ENCODE measurements at places on chromosomes 2 and 18.

DNA sequence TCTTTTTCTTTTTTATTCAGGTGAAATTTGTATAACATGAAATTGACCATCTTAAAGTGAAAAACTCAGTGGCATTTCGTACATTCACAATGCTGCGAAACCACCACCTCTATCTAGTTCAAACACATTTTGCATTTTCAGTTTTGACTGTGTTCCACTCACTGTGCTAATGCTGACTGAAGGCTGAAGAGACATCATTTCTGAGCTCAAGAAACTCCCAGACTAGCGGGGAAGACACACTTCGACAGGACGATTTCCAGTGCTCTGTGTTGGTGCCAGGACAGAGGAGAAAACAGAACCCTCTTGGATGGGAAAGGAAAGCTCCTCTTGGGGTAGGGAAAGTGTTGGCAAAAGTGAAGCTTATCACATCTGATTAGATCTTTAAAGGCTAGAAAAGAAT lies 44.2 kb upstream of the CBLN2 start:
- no peak for DNase-seq

DNA sequence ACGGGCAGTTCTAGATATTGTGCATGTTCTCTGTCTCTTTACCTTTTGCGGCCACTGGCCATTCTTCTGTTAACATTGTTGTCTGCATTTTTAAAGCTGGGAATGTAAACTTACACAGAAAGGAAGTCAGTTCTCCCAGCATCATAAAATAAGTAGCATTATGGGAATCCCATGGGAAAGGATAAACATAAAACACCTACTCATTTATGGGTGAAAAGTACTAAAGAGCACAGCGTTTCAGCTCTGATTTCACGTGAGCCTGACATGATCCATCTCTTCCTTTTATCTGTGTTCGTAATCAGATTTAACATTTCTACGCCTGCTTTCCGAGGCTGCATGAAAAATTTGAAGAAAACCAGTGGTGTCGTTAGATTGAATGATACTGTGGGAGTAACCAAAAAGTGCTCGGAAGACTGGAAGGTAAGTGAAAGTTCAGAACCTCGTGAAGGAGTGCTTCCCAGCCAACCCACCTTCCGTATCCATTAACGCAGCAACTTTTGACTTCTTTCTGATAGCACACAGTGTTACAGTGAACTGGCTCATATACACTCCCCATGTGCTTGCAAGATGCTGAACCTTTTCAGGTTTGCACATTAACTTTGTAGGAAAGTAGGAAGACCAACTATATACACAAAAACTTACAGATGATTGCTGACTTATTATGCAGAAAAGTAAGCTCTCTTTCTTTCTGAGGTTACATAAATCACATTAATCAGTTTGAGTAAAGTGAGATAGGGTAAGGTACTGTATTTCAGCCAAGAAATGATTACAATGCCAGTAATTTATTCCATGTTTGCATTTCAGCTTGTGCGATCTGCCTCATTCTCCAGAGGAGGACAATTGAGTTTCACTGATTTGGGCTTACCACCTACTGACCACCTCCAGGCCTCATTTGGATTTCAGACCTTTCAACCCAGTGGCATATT lies 86.5 kb upstream of the TTC39C start:
- DNase-seq: no peak

DNA sequence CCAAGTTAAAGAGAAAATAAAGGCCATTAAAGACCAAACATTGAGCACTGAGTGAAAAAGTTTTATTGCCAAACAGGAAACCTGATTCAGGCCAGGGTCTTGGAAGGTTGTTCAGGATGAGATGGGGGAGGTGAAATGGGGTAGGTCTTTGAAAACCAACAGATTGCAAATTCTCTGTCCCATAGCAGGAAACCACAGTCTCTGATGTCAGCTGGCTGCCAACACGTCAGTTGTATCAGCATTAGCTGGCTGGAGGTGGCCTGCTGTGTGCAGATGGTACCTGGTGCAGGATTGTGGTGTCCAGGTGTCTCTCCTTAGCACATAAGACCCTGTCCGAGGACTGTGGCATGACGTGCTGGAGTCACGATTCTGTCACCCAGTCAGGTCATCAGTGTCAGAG lies 106.3 kb downstream of the MSH2 start:
- DNase-seq: no peak

- no peak for DNase-seq
Measured at GRCh38 chr18:8329186-8329771, 280.0 kb upstream of the RAB12 start.

GRCh38 chr18:42082415-42083234 lies 127.6 kb downstream of the PIK3C3 start:
- DNase-seq: no peak

- no peak for DNase-seq
Measured at GRCh38 chr2:236833501-236834073, 252.1 kb upstream of the COPS8 start.

DNA sequence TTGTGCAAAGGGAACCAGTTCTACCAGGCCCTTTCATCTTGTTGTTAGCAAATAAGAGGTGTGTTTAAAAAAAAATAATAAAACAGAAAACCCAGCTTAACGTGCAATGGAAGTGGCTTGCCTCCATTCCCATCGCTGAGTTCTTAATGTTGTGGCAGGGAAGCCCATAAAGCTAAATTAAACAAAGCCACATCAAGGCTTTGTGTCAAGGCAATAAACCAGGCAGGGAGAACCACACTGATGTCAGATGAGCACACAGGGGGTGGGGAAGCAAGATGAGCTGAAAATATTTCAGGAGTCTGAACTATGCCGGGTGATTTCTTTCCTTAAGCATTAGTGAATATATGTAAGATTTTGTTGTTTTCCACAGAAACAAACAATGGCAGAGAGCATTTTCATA lies 73.5 kb downstream of the PHLPP1 start:
- no peak for DNase-seq

- no peak for DNase-seq
Measured at GRCh38 chr18:2723207-2723606, 67.7 kb downstream of the SMCHD1 start.

- DNase-seq: no peak
Measured at GRCh38 chr2:229601396-229601795, 113.0 kb downstream of the DNER start.

GRCh38 chr2:159010963-159011362 lies 42.5 kb downstream of the TANC1 start:
- DNase-seq: no peak

DNA sequence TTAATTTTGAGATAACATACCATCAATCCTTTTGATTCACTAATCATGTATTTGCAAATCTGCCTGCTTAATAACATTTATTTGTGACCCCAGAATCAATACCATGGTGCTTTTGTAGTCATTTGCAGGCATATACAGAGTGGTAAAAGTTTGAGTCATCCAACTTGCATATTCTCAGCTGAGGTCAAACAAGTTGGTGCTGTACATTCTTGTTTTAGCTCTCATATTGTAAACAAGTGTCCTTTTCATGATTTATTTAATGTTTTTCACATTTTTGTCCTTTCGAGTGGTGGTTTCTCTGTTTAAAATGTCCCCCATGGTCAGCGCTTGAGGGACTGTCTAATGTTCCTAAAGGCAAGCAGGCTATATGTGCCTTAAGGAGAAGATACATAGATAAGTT lies 17.5 kb downstream of the RAB27B start:
- DNase-seq: no peak

- DNase-seq: no peak
Measured at GRCh38 chr2:238284802-238285515, 3.5 kb downstream of the PER2 start.

GRCh38 chr2:234788841-234789240 lies 163.0 kb upstream of the SH3BP4 start:
- no peak for DNase-seq

DNA sequence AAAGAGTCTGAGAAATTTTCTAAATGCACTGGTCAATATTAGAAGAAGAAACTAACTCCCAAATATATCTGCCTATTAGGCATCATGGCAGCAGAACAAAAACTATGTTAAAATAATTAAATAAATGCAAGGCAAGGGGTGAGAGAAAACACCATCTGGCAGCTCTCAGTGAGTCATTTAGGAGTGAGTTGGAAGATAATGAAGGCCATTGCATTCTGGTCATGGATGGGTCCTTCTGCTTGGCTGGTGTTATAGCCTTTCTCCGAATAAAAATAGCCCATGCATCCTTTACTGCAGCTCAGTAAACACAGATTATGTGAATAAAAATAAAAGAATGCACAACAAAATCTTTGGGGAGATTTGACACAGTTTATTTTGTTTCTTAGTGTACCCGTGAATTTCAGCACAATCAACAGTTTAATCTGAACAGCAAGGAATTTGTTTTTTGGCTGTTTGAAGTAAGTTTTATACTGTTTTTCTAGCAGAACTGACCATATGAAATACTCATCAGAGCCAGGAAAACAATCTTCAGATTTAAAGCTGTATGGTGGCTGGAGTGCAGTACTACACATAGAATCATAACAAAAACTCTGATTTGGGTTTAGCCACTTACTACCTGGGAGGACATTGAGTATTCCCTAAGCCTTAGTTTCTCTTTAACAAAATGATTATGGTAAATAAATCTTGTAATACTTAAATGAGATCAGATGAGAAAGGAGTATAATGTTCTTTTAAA lies 225.1 kb upstream of the ITGA4 start:
- DNase-seq: no peak

DNA sequence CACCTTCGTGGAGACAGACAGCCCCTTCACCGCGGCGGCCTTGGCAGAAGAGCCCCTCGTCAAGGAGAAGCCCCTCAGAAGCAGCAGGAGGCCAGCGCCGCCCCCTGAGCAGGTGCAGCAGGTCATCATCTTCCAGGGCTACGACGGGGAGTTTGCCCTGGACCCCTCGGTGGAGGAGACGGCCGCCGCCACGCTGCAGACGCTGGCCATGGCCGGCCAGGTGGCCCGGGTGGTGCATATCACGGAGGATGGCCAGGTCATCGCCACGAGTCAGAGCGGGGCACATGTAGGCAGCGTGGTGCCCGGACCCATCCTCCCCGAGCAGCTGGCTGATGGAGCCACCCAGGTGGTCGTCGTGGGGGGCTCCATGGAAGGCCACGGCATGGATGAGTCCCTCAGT lies 145.7 kb downstream of the PTGR3 start:
- no peak for DNase-seq

DNA sequence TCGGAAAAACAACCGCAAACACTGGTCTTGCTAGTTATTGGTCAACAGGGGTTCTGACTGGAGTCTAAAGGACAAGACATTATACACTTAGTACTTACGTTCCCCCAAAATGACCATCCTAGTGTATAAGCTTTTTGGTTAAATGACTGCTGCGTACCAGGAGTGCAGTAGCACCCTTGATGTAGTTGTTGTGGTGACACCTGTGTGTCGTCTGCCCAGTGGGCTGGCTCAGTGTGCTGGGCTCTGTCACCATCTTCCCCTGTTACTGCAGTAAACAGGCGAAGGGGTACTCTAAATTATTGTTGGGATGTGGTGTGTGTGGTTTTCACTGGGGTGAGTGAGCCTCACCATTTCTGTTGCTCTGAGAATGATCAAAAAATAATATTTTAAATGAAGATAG lies 76.2 kb downstream of the MAPRE2 start:
- no peak for DNase-seq

DNA sequence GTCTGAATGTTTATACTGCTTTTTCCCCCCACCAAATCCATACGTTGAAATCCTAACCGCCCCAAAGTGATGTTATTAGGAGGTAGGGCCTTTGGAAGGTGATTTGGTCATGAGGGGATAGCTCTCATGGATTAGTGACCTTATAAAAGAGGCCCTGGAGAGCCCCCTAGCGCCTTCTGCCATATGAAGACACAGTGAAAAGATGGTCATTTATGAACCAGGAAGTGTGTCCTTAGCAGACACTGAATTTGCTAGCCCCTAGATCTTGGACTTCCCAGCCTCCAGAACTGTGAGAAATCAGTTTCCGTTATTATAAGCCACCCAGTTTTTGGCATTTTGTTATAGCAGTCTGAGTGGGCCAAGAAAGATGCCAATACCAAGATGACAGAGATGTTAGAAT lies 7.2 kb upstream of the TSN start:
- no peak for DNase-seq

DNA sequence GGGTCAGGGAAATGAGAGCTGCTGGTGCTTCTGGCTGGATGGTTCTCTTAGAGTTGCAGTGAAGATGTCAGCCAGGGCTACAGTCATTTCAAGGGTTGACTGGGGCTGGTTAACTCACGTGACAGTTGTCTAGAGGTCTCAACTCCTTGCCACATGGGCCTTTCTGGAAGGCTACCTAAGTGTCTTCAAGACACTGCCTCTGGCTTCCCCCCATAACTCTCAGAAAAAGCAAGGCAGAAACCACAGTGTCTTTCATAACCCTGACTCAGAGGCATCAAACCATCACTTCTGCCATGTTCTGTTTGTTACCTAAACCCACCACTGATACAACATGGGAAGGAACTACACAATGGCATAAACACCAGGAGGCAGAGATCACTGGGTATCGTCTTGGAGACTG lies 828.9 kb downstream of the EPHA4 start:
- DNase-seq: no peak

DNA sequence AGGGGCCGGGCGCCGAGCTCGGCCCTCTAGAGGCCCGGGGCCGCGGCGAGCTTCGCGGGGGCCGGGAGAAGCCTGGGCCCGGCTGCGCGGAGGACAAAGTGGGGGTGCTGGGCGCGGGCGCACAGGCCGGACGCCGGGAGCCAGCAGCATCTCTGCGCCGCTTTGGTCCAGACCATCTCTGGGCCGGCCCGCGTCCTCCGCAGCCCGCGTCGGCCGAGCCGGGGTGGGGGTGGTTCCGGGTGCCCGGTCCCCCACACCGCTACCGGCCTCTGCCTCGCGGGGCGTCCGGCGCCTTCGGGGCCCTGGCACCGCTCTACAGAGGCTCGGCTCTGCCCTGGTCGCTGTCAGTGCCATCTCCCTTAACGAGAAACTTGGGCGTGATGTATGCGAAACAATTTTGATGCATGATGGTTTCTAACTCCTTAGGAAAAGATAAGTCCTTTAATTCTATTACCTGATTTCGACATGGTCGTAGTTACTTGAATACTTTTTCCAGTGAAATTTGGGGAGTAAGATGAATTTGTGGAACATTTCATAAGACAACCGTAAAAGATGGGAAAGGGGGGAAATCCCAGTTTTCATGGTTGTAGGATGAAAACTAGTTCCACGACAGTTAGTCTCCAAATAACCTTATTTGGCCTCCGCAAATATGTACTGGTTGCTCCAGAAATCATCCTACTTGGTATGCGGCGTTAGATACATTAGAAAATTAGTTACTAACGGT lies 562 bp downstream of the TWSG1 start:
- peak; percentile 50 for DNase-seq

DNA sequence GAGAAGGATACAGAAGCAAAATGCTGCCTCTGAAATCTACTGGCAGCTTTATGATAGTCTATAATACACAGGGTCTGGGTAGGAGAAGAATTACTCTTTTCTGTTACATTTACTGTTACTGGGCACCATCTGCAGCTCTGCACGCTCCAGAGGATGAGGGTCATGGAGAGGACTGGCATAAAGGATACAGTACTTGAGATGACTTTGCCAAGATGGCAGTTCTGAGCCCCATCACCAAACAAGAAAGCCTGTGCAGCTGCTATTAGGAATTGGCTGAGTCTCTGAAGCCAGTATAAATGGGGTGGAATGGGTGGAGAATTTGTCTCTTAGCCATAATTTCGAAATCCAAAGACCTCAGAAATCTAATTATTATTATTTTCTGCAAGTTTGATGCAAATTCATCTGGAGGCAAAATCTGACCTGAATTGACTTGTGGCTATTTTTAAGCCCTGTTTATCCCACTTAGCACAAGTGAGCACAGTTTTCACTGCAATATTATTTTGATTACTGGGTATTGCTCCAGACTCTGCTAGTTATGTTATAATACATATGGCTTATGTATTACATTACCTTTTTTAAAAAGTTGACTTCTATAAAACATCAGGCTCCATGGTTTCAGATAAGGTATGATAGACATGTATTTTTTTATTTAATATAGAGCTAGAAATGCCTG lies 579.5 kb downstream of the MBD2 start:
- DNase-seq: no peak

Data from stimulated activated CD8-positive, alpha-beta memory T cell treated with anti-CD3 and anti-CD28 coated beads, Interleukin-4, amount 100 ng/mL, for 48 hours (primary cell).